ENCODE measurements at places on chromosomes 2 and 18. TPM values are rescaled to one million over a fixed set of nuclear protein-coding genes. Genes with fewer than 3 reads are reported as not detected.

DNA sequence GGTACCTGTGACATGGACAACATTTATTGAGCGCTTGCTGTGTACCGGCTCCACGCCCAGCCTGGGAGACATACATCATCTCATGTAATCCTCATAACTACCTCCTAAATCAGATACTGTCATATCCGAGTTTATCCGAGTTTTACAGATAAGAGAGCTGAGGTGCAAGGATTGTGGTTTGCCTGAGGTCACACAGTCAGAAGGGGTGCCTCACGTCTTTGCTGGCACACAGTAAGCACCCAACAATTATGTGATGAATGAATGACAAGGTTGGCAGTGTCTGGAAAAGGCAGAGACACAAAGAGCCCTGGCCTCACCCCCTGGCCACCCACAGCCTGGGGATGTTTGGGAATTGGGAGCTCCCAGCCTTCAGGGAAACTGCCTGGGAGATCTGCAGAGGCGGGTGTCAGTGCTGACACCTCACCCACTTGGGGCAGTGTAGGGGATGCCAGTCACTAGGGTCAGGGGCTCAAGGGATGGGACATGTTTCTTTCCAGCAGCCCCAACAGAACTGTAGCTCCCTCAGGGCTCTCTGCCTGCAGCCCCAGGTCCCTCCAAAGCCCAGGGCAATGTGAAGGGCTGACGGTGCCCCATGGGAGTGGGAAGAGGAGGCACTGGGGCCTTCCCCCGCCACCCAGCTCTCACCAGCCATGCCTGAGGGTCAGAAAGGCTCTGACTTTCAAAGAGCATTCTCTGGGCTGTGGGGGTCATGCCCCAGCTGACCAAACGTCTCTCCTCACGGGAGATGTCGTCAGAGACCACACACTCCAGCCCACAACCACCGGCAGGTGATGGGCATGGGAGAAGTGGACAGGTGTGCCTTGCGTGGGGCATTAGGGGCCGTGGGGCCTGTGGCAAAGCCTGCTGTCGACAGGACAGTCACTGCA lies 157.5 kb downstream of the ZFP36L2 start:
- no peak overlapping the region for H3K4me3 ChIP-seq
- H3K27me3 ChIP-seq, result no peaks in the 10 kb centered on the region
- H3K27ac ChIP-seq, result no peak overlapping the region
- DNase-seq, result no peak
- H3K4me1 ChIP-seq, result peaks cover 16% of the 10 kb centered on the region

GRCh38 chr2:31240381-31241365 lies 6.7 kb downstream of the EHD3 start:
- H3K4me1 ChIP-seq, result peaks cover 1% of the 10 kb centered on the region
- no peaks in the 10 kb centered on the region for H3K27me3 ChIP-seq
- H3K36me3 ChIP-seq, result no peaks in the 10 kb centered on the region
- no peak for DNase-seq
- H3K27ac ChIP-seq, result no peak overlapping the region

DUSP2 gene
- total RNA-seq, result 15.1 TPM

DNA sequence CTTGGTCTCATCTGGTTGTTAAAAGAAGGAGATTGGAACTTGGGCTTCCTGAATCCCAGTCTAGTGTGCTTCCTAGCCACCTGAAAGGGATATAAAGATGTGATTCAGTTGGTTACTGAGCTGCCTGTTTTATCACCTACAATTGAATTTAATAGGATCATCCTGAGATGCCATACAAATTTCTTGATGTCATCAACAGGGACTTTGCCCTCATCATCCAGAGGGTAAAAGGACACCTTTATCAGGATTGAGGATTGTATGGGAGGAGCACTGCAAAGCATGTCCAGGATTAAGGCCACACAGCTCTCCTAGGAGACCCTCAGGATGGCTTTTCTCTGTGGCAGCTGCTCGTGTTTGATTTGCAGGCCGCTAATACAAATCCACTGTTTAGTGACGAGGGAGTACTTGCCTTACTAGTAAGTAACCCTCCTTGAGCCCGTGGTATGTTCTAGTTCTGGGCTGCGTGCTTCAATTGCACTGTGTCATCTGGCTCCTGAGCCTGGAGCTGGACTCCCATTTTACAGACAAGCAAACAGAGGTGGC lies 28.6 kb downstream of the SH3RF3 start:
- no peak for DNase-seq
- H3K27ac ChIP-seq, result no peak overlapping the region
- no peaks in the 10 kb centered on the region for H3K27me3 ChIP-seq

DNA sequence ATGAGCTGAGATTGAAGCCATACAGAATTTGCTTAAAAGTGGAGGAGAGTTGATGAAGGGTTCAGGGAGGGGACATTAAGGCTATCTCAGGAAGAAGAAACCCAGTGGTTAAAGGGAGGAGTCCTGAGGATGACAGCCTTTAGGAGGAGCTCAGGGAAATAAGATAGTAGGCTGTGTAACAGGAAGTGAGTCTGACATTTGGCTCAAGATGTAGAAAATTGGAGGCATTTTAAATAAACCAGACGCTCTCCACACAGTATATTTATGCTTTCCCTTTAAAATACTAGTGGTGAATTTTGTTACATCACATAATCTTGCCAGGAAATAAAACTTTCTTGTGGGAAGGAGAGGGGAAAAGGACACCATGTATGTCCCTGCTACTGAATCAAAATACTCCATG lies 11.6 kb downstream of the KCNH7 start:
- no peak overlapping the region for H3K4me3 ChIP-seq
- DNase-seq, result no peak
- no peaks in the 10 kb centered on the region for H3K27me3 ChIP-seq
- no peak overlapping the region for H3K27ac ChIP-seq

DNA sequence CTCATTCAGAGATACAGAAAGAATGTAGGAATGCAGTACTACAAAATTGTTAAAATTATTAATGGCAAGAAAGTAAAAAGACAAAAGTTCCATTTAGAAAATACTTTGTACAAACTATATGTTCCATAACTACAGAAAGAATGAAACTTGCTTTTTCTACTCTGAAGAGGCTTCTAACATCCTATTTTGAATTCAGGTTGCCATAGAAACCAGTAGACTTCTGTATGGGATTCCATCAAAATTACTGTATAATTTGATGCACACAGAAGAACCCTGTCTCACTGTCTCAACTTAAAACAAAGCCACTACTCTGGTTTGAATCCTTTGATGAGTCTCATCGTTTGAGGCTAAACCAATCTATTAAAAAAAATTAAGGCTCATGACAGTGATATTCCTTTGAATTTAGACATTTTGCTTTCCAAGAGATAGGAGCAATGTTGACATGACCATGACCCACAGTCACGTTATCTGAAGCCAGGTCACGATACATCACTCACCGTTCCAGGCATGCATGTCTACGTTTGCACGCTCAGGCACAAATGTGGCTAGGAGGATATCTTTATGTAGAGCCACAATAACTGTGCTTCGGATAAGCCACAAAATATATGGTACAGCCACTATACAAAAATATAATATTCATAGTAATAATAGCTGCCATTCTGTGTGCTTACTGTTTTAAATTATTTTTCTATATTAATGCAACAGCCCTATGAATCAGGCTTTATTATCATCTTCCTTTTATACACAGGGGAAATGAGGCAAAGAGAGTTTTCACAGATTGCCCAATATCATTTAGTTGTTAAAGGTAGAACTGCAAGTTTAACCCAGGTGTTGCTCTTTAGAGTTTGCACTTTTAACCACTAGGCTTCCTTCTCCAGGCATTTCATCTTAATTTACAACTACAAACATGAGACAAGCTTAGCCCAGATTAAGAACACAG lies 82.4 kb downstream of the CACNB4 start:
- no peak overlapping the region for H3K27ac ChIP-seq
- no peak overlapping the region for H3K4me3 ChIP-seq
- no peaks in the 10 kb centered on the region for H3K27me3 ChIP-seq
- DNase-seq, result no peak

TPO gene
- total RNA-seq, result 0.46 TPM

All from ovary (tissue), 10 donors.